ENCODE measurements at places on chromosomes 2 and 18. TPM values are rescaled to one million over a fixed set of nuclear protein-coding genes. Genes with fewer than 3 reads are reported as not detected.

DNA sequence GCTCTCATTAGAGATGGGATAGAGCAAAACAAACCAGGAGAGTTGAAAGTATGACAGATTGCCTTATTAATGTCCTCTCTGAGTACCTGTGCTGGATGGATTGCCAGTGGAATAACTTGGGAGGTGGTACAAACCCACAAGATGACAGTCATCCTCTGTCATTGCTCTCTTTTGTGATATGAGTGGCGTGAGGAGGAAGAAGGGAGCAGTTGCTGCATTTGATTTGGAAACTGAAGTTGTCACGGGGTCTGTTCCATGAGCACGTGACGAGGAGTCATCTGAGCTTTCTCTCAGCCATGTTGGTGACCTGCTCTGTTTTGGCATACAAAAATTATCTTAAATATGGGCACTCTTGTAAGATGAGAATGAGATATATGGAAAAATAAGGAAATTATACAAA, 204.9 kb downstream of the FAM210A start:
- DNase-seq: no peak

- DNase-seq: no peak
Measured at GRCh38 chr2:8414946-8415879, 266.6 kb upstream of the ID2 start.

DNA sequence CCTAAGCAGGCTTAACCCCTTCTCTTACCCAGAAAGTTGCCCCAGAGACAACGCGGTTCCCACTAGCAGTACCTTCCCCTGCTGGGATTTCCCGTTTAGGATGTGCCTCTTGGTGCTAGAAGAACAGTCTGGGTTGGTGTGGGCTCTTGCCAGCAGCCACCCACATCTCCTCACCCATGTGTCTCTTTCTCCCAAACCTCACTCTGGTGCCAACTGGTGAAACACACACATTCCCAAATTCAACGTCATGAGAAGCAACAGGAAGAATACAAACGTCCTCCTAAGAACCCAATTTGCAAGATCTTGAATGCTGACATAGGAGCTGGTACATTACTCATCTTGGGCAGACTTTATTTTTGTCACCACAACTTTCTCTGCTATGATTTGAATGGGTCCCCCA, 36.2 kb downstream of the DIPK1C start:
- no peak for DNase-seq

DNA sequence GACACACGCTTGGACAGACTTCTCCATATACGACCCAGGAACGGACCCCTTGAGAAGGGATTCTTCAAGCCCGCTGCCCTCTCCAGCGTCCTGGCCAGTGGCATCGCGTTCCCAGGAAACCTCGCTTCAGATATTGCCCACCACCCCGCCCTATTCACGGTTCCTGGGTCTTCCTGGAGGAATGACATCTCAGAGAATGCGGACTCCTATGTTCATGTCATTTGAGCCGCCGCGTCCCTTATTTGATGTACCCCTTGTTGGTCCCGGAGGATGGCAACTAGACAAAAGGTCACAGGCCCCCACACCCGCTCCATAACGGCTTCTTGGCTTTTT, 588 bp upstream of the CCDC93 start:
- no peak for DNase-seq

DNA sequence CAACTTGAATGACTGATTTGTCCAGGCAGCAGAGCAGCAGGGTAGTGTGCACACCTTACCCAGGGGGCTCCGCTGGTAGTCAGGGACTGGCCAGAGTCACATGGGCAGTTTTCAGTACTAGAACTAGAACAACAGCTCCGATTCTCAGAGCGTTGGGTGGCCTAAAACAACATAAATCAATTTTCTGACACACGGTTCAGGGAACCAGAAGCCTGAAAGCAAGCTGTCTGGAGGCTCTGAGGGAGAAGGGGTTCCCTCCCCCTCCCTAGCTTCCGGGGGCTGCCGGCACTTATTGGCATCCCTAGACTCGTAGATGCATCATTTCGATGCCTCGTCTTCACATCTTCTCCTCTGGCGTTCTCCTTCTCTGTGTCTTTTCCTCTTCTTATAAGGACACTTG, 13.4 kb upstream of the ITGB6 start:
- no peak for DNase-seq

DNA sequence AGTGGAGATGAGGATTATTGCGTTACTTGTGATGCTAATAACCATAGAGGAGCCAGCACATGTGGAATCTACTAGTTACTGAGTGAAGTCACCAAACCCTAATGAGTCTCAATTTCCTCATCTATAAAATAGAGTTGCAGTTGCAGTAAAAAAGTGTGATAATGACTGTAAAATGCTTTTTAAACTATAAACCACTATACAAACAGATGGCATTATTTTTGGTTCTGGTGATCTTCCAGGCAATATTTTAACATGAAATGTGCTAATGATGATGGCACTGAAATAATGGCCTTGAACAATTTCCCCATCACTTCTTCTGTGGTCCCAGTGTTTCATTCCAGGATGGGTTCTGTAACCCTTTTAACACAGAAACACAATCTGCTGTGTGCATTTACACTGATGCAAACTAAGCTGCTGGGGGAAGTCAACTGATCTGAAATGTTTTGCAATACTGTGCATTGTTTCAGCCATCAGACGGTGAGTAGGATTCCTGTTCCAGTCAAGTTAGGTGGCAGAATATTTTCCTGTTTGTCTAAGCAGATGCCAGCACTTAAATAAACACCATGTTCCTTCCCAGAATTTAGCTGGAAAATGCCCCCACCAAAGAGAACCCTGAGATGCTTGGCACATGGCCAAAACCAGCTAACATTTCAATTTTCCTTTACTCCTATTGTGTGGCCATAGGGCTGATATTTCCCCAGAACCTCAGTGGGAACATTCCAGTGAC, 52.6 kb downstream of the TACR1 start:
- DNase-seq: no peak

DNA sequence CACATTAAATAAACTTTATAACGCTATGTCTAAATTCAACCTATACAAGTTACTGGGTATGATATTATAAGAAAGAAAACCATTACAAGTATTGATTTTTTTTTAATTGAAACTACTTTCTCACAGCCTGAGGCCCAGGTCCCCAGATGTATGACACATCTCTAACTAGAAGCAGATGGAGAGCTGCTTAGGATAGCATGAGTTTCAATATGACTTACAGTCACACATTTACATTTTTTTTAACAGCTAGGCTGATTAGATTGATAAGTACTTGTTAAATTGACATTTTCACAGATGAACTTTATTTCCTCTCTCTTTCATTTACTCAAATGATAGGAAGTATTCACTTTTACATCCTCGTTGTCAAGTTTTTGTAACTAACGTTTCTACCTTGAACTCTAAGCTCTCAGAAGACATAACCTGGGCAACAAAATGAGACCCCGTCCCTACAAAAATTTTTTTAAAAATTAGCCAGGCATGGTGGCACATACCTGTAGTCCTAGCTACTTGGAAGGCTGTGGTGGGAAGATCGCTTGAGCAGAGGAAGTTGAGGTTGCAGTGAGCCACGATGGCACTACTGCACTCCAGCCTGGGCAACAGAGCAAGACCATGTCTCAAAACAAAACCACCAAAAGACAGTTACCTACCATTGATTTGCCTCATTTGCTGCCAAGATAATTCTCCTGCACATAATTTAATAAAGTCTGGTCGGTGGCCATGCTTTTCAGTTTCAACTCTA, 52.4 kb downstream of the STK39 start:
- DNase-seq: no peak

GRCh38 chr2:134609924-134610513, 108.8 kb downstream of the TMEM163 start:
- no peak for DNase-seq

GRCh38 chr18:77470569-77471413, 221.1 kb downstream of the GALR1 start:
- DNase-seq: no peak

- DNase-seq: peak; percentile 46
Measured at GRCh38 chr18:3525870-3526420, 76.0 kb downstream of the TGIF1 start.

- DNase-seq: no peak
Measured at GRCh38 chr18:77505499-77505898, 255.9 kb downstream of the GALR1 start.

GRCh38 chr2:157055660-157056199, 201.8 kb upstream of the GALNT5 start:
- peak; percentile 29 for DNase-seq

DNA sequence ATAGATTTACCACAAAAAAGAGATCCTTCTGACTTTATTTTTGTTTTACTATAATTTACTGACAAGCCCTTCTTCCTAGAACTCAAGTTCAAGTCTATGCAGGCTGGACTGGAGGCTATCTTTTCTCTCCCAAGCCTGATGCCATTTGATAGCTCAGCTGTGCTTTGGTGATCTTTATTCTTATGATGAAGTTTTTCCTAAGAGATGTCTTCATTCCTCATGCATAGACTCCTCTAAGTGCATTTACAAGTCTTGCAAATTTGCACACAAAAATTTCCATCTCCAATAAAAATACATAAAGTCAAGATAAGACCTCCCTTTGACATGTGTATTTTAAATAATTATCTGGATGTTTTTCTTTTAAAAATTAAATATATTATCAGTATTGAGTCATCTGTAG, 167.4 kb upstream of the ETAA1 start:
- DNase-seq: no peak

- no peak for DNase-seq
Measured at GRCh38 chr2:113876503-113877387, 13.1 kb upstream of the ACTR3 start.

DNA sequence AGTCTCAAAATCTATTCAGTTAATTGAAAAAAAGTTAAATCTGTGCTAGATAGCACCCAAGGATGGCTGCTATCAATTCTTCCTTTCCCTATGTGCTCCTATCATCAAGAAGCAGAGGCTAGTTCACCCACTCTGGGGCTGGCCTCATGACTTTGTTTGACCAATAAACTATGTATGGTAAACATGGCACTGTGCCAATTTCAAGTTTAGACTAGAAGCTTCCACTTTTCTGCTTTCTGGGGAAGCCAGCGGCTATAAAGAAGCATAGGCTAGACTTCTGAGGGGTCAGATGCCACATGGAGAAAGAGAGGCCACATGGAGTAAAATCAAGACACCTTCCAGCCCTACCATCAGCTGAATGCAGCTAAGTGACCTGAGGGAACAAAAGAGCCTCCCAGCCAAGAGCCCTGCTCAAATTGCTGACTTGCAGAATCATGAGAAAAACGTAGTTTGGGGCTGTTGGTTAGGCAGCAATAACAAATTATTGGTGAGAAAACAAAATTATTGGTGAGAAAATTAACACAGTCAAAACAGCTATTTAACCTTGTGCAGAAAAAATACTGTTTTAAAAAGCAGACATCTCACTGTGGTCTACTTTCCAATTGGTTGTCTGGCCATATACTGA, 86.5 kb upstream of the SLC14A2 start:
- no peak for DNase-seq

DNA sequence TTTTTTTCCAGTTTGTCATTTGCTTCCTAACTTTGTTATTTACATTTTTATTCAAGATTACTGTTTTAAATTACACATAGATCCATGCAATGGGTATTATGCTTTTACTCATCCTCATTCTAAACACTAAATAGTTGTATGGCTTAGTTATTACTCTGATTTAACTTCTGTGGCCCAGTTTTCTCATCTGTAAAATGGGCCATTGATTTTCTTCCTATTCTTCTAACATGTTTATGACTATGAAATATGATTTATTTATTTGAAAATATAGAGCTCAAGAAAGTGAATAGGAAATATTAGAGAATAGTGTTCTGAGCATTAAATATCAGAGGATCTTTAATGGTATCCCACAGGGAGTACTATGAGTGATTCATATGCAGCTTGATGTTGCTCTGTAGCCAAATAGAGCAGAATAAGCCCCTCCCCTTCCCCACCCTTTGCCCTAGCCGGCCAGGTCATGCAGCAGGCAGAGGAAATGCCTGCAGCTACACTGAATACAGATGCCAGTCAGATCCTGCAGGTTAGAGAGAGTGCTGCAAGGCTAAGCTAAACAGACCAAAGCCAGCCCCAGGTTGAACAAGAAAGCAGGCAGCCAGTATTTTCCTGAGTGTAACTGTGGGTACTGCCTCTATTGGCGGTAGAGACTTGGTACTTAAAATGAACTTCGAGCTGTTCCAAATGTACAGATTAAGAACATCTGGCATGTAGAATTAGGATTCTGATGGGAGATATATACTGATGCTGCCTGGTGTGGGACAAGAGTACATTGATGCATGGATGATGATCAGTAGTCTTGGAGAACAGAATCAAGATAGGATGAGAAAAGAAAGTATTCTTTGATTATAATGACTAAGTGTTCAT, 11.7 kb upstream of the ACYP2 start:
- peak; percentile 15 for DNase-seq

- no peak for DNase-seq
Measured at GRCh38 chr18:25169701-25170100, 182.3 kb downstream of the ZNF521 start.

DNA sequence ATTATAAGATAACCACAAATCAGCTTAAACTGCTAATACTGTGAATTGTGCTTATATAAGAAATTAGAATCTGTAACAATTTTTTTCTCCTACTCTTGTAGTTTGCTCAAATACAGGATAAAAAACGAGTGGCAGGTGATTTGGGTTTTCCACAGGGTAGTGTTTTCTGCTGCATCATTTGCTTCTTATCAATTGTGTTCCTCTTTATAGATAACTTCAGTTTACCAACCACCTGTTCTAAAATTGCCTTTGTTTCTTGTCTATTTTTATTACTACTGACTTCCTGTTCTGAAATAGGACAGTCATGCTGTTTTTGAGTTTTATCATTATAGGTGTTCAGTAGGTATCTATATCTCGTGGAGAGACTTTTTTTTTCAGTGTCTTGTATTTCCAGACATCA, 56.9 kb downstream of the MFSD6 start:
- no peak for DNase-seq

GRCh38 chr2:188917632-188918031, 56.5 kb upstream of the COL3A1 start:
- DNase-seq: no peak

- DNase-seq: no peak
Measured at GRCh38 chr18:59950215-59950944, 50.6 kb downstream of the PMAIP1 start.

DNA sequence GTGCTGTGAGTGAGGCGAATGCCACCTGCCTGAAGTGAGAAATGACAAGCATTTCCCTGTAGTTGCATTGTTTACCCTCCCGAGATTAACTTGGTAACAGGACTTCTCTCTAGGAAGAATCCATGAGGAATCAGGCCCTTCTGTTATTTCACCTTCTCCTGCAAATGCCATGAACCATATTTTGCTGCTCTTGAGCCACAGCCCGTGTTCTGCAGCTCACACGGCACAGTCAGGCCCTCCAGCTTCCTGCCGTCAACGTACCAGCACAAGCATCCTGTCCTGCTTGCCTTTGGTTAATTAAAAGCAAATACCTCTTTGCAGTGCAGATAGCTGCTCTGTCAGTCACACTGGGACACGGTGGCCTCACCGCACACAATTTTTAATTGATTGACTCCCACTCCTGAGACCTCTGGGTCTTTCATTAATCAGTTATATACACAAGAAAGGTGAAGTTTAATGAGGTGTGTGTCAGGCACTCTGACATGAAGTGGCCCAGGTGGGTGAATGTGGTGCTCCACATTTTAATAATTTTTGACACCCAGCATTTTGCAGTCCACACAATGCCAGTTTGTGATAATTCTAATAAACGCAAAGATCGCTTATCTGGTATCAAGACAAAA, 95.3 kb upstream of the ASB18 start:
- no peak for DNase-seq

GRCh38 chr2:213122725-213123124, 28.7 kb downstream of the IKZF2 start:
- DNase-seq: no peak

The C2orf15 gene
- 0.16 TPM for total RNA-seq

The LIMS4 gene
- 0.74 TPM for total RNA-seq

The FAHD2B gene
- total RNA-seq: 35.0 TPM

The SIX3 gene
- total RNA-seq: not detected

The PLGLB1 gene
- total RNA-seq: not detected

The CD28 gene
- 0.11 TPM for total RNA-seq

All from K562 (cell line).